Activated naive CD4-positive, alpha-beta T cell (primary cell): ENCODE measurements at places on chromosomes 6 and 20.

- no peak for DNase-seq
Measured at GRCh38 chr6:33877982-33878535, 74.3 kb upstream of the MLN start.

DNA sequence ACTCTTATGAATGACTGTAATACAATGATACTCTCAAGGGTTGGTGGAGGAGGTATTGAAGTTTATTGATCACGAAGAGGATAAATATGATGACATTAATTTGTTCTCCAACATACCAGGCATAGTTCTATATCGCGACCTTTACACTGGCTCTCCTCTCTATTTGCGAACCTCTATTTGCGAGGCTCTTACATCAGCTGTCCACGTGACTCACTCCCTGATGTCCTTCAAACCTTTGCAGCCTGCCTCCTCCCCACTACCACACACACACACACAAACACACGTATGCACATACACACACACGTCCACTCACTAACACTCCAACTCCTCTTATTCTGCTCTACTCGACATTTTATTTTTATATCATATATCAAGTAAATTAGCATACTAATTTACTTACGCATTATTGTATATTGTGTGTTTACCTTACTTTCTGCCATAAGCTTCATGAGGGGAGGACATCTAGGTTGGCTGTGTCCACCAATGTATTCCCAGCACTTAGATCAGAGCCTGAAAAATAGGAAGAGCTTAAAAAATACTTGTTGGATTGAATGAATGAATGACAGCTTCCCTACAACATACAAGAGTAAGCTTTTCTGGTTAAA lies 53.3 kb upstream of the TNFRSF21 start:
- DNase-seq = no peak

DNA sequence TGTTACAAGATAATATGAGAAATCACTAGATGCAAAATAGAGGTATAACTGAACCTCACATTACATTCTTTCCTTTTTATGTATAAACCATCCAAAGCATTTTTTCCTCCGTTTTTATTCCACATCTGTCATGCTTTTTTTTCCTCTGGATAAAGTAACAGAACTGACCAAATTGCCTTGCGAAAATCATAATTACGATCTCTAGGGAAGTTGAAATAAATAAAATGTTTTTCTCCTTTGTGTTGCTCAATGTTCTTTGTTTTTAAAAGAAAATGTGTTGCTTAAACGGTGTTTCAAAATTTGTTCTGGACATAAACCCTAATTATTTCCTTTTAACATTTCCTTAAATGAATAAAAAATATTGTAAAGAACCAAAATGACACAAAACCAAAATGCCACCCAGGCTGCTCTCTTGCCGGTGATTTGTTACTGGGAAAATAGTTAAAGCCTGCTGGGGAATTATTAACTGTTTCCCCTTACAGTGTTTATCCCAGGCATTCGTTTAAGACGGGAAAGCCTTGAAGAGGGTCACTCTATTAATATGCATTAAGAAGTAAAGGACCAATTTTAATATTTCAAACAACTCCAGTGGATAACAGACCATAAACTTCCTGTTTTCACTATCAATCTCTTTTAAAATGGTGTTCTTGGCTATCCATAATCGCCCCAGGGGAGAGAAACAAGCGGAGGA lies 1.7 kb upstream of the ADGRB3 start:
- DNase-seq = no peak

- no peak for DNase-seq
Measured at GRCh38 chr20:40009542-40009941, 679.5 kb downstream of the MAFB start.

DNA sequence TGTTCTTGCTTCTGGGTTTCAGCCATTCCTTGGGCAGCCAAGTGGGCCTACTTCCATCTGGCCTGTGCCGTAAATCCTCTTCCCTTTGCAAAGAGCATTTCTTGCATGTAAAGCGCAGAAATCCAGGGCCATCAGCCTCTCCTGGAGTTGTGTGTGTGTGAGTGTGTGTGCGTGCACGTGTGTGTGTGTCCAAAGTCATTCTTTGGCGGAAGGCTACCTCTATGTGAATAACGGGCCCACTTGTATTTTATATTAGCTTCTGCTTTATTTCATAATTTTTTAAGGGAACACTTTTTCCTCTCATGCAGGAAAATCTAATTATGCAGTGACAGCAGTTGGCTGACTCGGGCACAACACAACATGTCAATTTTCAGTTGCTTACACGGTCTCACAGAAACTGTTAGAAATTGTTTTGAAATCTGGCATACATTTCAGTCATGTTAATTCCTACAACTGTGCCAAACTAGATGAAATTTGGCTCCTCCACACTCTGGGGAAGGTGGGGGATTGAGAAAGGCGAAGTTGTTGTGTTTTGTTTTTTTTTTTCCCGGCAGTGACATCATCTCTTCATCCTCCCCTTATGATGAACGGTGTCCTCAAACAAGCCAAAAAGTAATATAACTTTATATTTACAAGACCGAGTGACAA lies 223.7 kb upstream of the TSHZ2 start:
- DNase-seq = no peak

- no peak for DNase-seq
Measured at GRCh38 chr6:161727083-161727833, 453.4 kb upstream of the AGPAT4 start.

DNA sequence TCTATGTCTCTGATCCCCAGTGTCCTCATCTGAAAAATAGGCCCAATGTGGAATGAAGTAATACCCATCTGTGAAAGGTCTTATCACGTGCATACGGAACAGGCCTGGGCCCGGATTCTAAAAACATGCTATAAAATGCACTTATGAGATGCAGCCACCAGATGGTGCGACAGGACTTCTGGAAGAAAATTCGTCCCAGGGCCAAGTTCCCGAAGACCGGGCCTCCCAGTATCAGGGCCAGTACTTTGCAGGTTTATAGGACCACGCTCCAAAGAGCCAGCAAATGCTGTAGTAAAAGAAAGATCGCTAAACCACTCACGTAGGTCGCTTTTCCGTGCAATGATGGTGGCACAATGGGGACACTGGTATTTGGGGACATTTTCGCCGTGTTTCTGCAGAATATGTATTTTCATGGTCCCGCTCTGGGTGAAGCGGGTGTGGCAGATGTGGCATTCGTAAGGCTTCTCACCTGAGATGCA lies 10.6 kb downstream of the CTCFL start:
- no peak for DNase-seq

GRCh38 chr20:62437927-62438326 lies 10.6 kb upstream of the RBBP8NL start:
- DNase-seq = no peak

GRCh38 chr20:32468860-32469259 lies 110.7 kb downstream of the ASXL1 start:
- DNase-seq = no peak

DNA sequence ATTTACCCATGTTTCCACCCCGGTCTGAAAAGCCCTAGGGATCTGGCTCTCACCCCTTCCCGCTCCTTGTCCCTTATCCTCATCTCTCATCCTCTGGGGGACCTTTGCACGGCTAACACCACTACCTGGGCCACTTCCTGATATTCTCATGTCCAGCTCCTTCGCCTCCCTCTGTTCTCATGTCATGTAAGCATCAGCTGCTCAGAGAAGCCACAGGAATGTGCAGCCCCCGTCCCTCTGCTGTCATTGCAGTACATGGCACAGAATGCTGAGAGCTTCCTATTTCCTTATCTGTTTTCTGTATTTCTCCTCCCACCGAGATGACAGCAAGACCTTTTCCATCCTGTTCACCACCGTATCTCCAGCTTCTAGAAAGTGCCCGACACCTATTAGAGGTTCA lies 102.4 kb downstream of the MTHFD1L start:
- DNase-seq = no peak
